CD8-positive, alpha-beta memory T cell (primary cell): ENCODE measurements at places on chromosomes 1 and 21. TPM values are rescaled to one million over a fixed set of nuclear protein-coding genes. Genes with fewer than 3 reads are reported as not detected.
A peak's percentile ranks its signal among the peaks of the same experiment; 100 is the strongest.

DNA sequence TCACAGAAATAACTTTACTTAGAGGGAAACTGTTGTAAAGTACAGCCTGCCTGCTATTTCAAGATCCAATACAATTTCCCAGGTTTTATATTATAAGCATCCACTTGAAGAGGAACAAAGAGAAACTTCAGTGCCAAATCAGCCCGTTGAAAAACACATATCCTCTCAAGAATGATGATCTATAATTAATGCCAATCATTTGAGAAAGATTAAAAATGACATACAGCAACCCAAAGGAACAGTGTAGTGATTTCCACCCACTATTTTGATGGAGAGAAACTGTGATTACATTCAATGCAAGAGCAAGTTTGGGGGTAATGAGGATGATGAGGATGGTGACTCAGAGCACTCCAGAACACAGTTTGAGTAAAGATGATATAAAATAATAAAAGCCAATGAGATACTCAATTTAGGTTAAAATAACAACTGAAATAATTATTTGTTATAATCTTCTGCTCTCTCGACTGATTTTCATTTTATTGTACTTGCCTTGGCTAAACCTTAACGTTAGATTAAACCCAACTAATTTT, 715.5 kb downstream of the NCAM2 start:
- H3K4me1 ChIP-seq = no peaks in the 10 kb centered on the region
- no peaks in the 10 kb centered on the region for H3K36me3 ChIP-seq
- H3K27ac ChIP-seq = no peak overlapping the region
- no peak overlapping the region for H3K4me3 ChIP-seq
- no peak for DNase-seq

The KCNK2 gene
- not detected for total RNA-seq

DNA sequence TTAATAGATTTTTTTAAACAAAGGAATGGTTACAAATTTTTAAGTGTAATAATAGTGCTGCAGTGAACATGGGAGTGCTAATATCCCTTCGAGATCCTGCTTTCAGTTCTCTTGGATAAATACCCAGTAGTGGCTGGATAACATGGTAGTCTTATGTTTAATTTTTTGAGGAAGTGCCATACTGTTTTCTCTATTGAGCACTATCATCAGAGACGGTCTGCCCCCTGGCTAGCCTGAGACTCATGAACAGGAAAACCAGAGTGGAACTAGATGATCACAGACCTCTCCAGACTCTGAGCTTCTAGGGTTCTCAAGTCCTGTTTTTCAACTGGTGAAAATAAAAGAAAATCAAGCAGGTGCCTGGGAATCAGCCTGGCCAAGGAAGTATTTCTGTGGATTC, 97.3 kb upstream of the MARK1 start:
- no peaks in the 10 kb centered on the region for H3K27me3 ChIP-seq
- DNase-seq = no peak
- no peak overlapping the region for H3K4me3 ChIP-seq
- no peaks in the 10 kb centered on the region for H3K4me1 ChIP-seq
- H3K36me3 ChIP-seq = no peaks in the 10 kb centered on the region

DNA sequence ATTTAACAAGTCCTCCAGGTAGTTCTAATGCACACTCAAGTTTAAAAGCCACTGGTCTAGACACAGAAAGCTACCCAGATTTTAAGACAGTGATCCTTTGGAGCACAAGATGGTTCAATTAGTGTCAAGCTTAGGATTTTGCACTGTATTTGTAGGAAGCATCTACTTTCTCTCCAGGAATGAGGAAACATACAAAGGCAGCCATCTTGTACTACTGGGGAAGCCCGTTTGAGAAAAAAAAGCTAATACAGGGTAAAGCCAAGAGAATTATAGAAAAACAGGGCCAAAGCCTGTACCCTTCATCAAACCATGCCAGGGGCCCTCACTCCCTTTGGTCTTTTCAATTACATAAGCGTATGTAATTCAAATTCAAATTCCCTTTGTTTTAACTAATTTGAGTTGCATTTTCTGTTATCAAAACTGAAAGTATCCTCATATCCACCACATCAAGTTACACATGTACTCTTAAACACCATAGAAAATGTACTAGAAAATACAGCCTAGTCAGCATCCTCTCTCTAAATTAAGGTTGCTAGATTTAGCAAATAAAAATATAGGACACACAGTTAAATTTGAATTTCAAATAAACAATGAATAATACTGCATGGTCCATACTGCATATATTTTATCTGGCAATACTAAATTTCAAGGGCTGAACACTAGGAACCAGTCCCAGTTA, 17.4 kb downstream of the PIK3R3 start:
- DNase-seq = no peak
- H3K36me3 ChIP-seq = no peaks in the 10 kb centered on the region
- no peaks in the 10 kb centered on the region for H3K27me3 ChIP-seq
- no peak overlapping the region for H3K4me3 ChIP-seq
- no peaks in the 10 kb centered on the region for H3K4me1 ChIP-seq

The ZNF593OS gene
- not detected for total RNA-seq

DNA sequence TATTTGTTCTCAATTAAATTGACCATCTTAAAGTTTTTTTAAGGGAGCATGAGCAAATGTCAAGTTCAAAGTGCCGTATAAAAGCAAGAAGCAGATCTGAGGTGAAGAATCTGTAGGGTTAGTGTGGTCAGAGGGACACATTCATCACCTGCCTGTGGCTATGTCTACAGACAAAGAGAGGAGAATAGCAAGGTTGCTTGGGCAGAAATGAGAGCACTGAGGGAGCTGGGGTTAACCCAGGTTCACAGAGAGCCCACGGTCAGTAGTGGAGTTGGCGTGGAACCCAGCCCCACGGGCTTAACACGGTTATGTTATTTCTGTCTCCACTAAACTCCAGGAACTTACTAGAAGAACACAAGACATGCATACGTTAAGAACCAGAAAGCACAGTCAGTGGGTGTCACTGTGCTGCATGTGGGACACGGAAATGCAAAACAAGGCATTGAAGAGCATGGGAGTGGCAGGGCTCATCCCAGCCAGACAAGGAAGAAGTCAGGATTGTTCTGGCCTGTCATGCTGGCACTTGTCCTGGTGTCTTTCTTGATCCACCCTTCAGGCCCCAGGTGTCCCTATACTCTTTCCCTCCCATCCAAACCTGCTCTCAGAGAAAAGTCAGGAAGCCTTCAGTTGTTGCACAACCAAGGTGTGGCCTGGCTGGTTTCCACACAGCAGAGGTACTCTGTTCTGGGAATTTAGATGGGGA, 95.5 kb upstream of the IVNS1ABP start:
- H3K27me3 ChIP-seq = no peaks in the 10 kb centered on the region
- H3K4me3 ChIP-seq = no peak overlapping the region
- H3K36me3 ChIP-seq = no peaks in the 10 kb centered on the region
- H3K4me1 ChIP-seq = no peaks in the 10 kb centered on the region
- no peak overlapping the region for H3K27ac ChIP-seq

The SPRR2F gene
- not detected for total RNA-seq

The SLC35E2B gene
- total RNA-seq = 29.9 TPM

DNA sequence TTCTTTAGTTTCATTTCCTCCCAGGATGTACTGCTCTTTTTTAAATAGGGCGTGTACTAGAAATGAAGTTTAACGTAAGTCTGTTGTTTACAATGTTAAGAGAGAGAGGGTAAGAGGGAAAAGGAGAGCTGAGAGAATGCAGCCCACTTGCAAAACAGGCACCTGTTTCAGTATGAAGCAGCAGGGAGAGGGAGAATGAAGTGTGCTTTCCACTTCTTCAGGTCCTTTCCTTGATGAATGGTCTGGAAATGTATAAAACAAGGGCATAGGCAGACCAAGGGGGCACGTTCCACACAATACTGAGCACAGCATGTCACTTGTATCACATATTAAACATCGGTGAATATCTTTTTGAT, 2.0 kb downstream of the KCNA3 start:
- peaks cover 40% of the 10 kb centered on the region for H3K4me1 ChIP-seq

DNA sequence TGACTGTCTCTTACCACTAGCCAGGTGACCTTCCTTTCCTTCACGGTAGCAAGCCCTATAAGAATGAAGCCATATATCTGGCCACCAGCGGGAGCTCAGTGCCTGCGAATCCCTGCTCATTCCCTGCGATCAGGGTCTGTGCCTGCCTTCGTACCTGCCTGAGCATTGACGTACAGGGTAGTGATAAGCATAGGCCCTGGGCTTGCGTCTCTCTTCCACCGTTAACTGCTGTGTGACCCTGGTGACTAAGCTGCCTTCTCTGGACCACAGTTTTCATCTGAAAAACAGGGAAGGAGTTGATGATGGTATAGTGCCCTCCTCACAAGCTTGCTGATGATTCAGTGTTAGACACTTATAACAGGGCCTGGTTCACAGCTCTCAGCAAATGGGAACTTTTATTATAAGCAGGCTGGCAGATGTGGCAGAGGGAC, 4.1 kb downstream of the ZC3H12A start:
- DNase-seq = peak; percentile 58
- no peaks in the 10 kb centered on the region for H3K27me3 ChIP-seq
- peaks cover 53% of the 10 kb centered on the region for H3K4me1 ChIP-seq

DNA sequence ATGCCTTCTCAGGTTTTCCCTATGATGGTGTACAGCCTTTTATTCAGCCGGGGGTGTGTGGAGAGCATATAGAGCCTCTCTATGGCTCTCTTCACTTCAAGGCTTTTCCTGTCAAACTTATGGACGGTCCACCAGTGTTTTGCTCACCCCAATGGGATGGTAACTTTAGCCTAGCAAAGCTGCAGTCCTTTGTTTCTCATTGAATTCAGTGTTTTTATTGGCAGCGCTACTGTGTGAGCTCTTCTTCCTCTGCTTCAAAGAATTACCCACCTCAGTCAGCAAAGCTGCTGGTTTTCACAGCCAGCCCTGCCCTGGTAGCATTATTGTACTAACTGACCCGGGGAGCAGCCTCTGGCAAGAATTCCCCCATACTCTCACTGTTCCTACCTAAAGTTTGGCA, 145.3 kb upstream of the RRP15 start:
- DNase-seq = no peak
- no peaks in the 10 kb centered on the region for H3K36me3 ChIP-seq
- no peak overlapping the region for H3K4me3 ChIP-seq

- H3K27me3 ChIP-seq = no peaks in the 10 kb centered on the region
- no peak for DNase-seq
- H3K36me3 ChIP-seq = no peaks in the 10 kb centered on the region
- H3K4me1 ChIP-seq = no peaks in the 10 kb centered on the region
- no peak overlapping the region for H3K27ac ChIP-seq
Observed at GRCh38 chr1:41827991-41828570, 90.6 kb downstream of the HIVEP3 start.

- no peak overlapping the region for H3K27ac ChIP-seq
- no peaks in the 10 kb centered on the region for H3K27me3 ChIP-seq
- H3K36me3 ChIP-seq = no peaks in the 10 kb centered on the region
Observed at GRCh38 chr1:9300573-9300972, 7.9 kb downstream of the SPSB1 start.

The SUSD4 gene
- 0.18 TPM for total RNA-seq

DNA sequence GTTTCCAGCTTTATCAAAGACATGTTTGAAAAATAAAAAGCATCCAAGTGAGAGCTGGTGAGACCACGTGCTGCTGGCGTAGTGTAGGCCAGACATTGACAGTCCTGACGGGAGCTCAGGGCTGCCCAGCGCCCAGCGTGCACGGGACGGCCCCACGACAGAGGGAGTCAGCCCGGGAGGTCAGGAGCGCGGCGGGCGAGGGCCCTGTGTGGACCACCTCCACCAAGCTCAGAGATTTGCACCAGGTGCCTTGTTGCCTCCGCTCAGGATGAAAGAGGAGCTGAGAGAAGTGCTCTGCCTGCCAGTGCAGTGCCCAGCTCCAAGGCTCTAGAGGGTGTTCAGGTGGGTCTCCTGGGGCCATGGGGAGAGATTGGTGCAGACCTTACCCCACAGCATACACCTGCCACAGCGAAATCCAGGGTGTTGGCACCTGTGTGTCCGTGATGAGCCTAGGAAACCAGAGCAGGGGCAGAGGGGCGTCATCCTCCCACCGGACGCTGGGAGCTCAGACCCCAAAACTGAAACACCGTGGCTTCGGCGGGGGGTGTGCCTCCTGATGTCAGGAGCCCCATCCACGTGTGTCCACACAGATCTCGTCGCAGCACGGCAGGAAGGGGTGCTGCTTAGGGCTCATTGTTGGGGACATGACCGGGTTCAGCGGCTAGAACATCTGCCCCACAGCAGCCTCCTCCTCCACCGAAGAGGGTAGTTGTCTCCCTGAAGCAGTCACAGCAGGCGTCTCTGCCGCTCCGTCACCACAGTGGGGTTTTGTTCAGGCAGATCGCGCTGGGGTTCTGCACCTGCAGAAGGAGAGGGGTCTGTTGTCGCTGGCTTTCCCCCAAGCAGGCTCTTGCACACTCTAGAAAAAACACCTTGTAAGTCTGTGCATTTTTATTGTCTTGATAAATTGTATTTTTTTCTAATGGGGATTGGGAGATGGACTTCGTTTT, 64.2 kb downstream of the POFUT2 start:
- H3K4me1 ChIP-seq = peaks cover 38% of the 10 kb centered on the region
- DNase-seq = peak; percentile 32
- H3K36me3 ChIP-seq = no peaks in the 10 kb centered on the region
- H3K4me3 ChIP-seq = no peak overlapping the region
- H3K27me3 ChIP-seq = no peaks in the 10 kb centered on the region

The CRNN gene
- total RNA-seq = not detected

The TTLL10 gene
- total RNA-seq = not detected

DNA sequence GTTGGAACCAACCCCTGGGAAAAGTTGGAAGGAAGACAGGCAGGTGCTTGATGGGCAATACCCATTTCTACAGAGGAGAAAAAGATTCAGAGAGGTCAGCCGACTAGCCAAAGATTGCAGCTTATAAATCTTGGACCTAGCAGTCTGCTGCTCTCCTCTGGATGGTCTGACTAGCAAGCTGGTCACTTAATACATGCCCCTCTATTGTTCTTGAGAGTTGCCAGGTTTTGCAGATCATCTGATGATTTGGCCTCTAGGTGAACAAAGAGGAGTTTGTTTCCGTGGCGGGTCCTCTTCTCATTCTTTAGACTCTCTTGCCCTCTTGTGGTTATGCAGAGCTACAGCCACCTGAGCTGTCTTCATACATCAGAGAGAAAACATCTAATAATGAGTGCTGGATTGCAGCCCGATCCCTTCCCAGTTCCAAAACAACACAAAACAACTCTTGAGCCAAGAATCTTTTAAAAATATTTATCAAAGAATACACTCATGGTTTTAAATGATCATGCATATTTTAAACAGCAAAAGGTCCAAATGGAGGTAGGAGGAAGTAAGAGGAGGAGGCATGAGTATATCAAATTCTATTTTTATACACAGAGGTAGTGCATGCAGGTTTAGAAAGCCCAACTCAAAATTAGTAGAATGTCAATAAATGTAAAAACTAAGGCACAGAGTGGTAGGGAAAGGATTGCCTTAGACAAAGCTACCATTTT, 115.7 kb downstream of the SLC30A10 start:
- no peak for DNase-seq
- H3K27ac ChIP-seq = no peak overlapping the region

- H3K36me3 ChIP-seq = no peaks in the 10 kb centered on the region
- no peaks in the 10 kb centered on the region for H3K4me1 ChIP-seq
- no peaks in the 10 kb centered on the region for H3K27me3 ChIP-seq
- DNase-seq = no peak
Observed at GRCh38 chr1:225735252-225736149, 42.1 kb upstream of the SRP9 start.

- H3K27ac ChIP-seq = no peak overlapping the region
- DNase-seq = no peak
- no peaks in the 10 kb centered on the region for H3K36me3 ChIP-seq
- H3K4me1 ChIP-seq = peaks cover 10% of the 10 kb centered on the region
- H3K27me3 ChIP-seq = no peaks in the 10 kb centered on the region
Observed at GRCh38 chr1:23149114-23149513, 19.5 kb downstream of the LUZP1 start.

- H3K27ac ChIP-seq = no peak overlapping the region
- H3K27me3 ChIP-seq = no peaks in the 10 kb centered on the region
- DNase-seq = no peak
- no peaks in the 10 kb centered on the region for H3K4me1 ChIP-seq
- no peak overlapping the region for H3K4me3 ChIP-seq
Observed at GRCh38 chr1:159040206-159040605, 30.5 kb downstream of the IFI16 start.

The SPRR4 gene
- total RNA-seq = not detected
